Activated gamma-delta T cell treated with Interleukin-2 at 50 U/mL for 16 hours (primary cell): ENCODE measurements at places on chromosomes 4 and X.

GRCh38 chr4:84582988-84583875, at the start of gene CDS1:
TSS of gene CDS1 (plus strand) at chr4:84583127. CDS start at chr4:84583402, 275 bp downstream.
- peak; percentile 34 for DNase-seq

DNA sequence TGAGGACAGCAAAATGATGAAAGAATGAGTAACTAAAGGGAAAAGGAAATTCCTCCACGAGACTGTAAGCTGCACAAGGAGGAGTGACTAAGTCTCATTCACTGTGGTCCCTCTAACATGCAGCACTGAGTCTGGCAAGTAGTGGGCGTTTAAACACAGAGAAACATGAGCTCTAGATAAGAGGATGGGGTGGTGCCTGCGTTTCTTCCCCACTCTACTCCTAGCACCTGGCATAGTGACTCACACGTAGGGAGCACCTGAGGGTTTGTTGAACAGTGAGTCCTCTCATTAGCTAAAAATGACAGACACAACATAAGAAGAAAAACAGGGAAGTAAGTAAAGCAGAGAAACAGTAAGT, 105.8 kb upstream of the CBR4 start:
- no peak for DNase-seq

GRCh38 chr4:113953888-113954287, 25.6 kb downstream of the ARSJ start:
- DNase-seq: no peak

- no peak for DNase-seq
Observed at GRCh38 chr4:63063760-63064159, 1345.5 kb downstream of the TECRL start.

DNA sequence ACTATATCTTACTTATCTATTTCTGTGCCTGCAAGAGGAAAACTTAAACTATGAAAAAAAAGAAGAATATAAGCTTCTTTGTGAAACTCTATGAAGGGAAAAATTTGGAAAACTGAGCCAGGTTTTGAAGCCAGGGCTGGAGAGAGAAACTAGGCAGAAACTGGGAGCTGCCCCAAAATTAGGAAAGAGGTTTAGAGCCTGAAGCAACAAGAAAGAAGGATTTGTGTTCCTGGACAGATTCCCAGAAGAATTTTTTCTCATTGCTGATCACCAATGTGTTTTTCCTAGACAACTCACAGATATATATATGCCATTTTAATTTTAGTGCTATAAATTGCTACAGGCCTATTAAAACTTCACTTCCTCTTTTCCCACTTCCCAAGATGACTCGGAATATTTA, 245.0 kb upstream of the GEMIN8 start:
- no peak for DNase-seq

DNA sequence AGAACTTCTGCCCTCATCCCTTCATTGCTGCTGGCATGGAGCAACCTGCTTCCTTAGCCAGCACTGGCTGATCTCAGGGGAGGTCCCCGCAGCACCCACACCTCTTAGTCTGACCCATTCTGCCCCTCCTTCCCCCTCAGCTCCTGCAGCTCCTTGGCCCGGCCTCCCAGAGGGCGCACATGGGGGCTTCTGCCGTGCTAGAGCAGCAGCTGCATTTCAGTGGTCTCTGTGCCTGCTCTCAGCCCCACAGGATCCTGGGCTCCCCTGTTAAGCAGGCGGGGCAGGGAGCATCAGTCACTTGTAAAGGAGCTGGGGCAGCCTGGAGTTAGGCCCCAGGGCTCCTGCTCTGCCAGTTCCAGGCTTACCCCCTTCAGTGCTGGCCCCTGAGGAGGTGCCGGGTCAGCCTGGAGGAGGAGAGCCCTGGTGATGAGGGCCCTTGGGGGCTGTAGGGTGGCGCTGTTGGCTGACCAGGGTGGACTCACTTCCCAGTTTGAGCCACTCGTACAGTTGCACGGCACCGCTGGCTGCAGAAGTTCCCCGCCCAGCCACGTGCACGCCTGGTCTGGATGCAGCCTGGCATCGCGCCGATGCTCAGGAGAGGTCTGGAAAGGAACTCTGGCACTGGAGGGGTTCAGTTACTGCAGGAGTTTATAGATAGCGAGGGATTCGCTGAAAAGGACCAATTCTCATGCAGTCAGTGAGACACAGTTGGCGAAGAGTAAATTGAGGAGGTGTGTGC, 85.1 kb upstream of the PSAPL1 start:
- DNase-seq: no peak

- no peak for DNase-seq
Observed at GRCh38 chrX:118760025-118760424, 32.6 kb downstream of the IL13RA1 start.

DNA sequence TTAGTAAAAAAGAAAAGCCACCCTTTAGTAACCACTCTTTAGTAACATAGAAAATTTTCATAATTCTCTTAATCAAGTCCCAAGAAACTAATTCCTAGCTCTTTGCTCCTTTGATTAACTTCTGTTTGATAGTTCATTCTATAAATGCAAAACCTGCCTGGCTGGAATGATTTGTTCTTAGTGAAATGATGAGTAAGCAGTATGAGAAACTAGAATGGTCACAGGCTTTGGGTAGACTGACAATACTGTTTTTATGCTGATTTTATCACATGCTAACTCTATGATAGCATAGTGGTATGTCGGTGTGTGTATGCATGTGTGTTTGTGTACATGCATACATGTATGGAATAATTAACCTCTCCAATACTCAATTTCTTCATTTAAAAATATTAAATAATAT, 81.2 kb downstream of the SYTL5 start:
- no peak for DNase-seq

DNA sequence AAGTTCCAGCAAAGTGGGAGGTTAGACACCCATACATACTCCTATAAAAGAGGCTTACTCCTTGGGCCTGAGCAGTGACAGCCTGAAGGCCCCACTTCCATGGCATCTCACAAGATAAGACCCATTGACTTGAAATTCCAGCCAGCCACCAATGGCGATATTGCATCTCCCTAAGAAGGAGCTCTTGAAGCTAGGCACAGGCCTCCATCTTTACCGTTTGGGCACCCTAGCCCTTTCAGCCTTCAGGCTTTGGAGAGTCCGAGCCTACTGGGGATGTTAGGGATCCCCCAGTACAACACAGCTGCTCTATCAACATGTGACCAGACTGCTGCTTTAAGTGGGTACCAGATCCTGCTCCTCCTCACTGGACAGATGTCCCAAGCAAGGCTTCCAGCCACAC, 189.5 kb downstream of the MAGEE1 start:
- DNase-seq: no peak

- no peak for DNase-seq
Observed at GRCh38 chr4:156609421-156609820, 362.2 kb downstream of the PDGFC start.

- no peak for DNase-seq
Observed at GRCh38 chr4:24846716-24847115, 51.3 kb downstream of the SOD3 start.

DNA sequence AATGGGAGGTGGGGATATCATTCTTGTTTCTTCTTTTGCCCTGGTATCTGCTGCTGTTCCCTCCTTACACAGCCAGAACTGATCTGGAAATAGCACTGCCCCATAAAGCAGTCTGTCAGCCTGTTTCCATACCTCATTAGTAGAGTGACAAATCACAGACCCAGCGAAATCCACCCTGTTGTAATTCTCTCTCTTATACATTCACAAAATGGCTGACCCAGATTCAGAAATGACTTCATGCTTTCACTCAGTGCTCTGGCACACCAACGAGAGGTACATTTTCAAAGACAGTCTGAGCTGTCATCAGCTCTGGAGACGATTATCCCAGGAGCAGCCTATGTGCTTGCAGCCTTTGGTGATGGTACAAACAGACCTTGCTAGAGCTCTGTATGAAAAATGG, 164.6 kb downstream of the AFF2 start:
- DNase-seq: no peak

DNA sequence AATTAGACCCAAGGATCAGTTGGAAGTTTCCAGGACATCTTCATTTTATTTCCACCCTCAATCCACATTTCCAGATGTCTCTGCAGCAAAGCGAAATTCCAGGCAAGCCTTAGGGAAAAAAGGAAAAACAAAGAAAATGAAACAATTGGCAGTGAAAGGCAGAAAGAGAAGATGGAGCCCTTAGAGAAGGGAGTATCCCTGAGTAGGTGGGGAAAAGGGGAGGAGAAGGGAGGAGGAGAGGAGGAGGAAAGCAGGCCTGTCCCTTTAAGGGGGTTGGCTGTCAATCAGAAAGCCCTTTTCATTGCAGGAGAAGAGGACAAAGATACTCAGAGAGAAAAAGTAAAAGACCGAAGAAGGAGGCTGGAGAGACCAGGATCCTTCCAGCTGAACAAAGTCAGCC, at the start of gene PLP1:
PLP1 (plus strand) TSS at position 295 of the 400 bp plus-strand sequence. CDS start 156 bp downstream, outside the sequence.
- DNase-seq: no peak

DNA sequence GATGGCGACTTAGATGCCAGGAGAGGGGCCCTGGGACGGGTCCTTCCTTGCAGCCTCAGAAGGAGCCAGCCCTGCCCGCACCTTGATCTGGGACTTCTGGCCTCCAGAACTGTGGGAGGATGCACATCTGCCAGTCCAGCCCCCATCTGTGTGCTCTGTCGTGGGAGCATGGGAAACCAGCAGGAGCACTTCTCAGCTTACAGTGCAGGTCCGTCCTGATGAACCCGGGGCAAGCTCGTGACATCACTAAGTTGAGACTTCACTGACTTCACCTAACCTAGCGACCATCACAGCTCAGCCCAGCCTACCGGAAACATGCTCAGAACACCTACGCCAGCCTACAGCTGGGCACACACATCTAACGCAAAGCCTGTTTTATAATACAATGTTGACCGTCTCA, 38.1 kb downstream of the ABLIM2 start:
- no peak for DNase-seq

DNA sequence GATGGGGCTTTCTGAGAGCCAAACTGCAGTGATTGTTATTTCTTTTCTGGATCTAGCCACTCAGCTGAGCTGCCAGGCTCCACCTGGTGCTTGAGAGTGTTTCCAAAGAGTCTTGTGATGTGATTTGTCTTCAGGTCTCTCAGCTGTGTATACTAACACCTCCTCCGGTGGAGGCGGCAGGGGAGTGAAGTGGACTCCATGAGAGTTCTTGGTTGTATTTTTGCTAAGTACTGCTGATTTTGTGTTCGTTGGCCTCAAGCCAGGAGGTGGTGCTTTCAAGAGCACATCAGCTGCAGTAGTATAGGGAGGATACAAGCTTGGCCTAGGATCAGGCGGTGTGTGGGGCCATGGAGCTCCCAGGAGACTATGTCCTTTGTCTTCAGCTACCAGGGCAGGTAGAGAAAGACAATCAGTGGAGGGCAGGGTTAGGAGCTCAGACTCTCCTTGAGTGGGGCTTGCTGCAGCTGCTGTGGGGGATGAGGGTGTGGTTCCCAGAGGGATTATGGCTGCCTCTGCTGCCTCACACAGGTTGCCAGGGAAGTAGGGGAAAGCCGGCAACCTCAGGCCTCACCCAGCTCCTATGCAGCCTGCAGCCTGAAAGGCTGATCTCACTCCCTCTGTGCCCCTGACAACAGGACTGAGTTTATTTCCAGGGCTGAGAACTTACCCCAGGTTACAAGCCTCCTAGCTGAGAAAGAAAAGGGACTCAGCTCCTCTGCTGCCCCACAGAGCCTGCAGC, 62.4 kb downstream of the NPFFR2 start:
- no peak for DNase-seq

DNA sequence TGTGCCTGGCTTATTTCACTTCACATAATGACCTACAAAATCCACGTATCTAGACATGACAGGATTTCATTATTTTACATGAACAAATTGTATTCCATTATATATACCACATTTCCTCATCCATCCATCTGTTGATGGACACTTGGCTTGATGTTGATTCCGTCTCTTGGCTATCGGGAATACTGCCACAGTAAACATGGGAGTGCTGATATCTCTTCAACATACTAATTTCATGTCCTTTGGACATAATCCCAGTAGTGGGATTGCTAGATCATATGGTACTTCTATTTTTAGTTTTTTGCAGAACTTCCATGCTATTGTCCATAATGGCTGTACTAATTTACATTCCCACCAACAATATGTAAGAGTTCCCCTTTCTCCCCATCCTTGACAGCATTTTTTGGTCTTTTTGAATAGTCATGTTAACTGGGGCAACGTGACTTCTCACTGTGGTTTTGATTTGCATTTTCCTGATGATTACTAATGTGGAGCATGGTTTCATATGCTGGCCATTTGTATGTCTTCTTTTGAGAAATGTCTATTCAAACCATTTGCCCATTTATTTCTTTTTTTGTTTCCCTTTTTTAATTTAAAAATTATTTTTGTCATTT, 68.9 kb downstream of the HTRA3 start:
- no peak for DNase-seq

DNA sequence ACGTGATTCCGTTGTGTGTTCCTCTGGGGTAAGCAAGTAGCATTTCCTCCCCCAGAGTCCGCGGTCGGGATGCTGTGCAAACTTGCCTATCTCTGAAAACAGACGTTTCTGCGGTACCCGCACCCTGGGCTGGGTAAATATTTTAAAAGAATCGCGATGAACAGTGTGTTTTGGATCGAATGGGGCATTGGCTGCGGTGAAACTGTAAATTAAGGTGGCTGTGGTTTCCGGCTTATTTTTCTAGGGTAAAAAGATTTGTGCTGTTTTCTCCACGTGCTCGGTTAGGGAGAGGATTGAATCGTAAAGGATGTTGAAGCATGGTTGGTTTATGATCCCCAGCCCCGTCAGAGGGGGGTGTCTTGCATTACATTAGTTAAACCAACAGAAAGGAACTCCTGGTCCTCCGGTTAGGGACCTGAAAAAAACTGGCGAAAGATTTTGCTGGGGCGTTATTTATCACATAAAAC, 1.2 kb downstream of the HHIP start:
- DNase-seq: no peak

- no peak for DNase-seq
Observed at GRCh38 chrX:148601034-148601433, 100.6 kb downstream of the AFF2 start.

DNA sequence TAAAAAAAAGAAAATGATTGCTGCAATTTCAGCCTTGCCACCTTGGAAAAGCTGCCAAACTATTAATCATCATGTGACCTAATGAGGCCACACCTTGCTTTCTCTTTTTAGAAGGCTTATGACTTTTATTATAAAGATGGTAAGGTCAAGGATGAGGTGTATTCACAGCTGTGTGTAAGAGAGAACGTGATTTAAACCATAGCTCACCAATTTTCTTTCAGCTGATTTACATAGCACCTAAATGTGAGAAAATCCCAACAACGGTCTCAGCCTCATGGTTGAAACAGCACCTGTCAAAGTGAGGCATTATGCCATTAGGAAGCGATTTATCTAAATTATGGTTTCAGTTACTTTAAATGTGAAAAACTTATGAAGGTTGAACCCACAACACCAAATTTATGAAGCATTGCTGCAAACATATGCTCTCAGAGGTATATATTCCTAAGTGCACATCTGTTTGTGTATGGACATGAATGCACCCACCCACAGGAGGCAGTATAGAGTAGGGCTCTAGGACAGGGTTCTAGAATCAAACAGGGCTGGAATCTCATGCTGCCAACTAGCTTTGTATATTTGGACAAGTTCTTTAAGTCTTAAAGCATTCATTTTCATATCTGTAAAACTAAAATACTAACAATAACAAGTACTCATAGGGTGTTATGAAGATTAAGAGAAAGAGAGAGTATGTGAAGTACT, 40.7 kb downstream of the ANXA3 start:
- DNase-seq: no peak

GRCh38 chr4:41124916-41125548, 89.3 kb downstream of the APBB2 start:
- DNase-seq: no peak
